ENCODE measurements at places on chromosomes 5 and 9. TPM values are rescaled to one million over a fixed set of nuclear protein-coding genes. Genes with fewer than 3 reads are reported as not detected.
A peak's percentile ranks its signal among the peaks of the same experiment; 100 is the strongest.

Gene FOXD4L3
- total RNA-seq: not detected

GRCh38 chr5:142170254-142170953 lies 61.8 kb downstream of the NDFIP1 start:
- ATAC-seq: no peak

GRCh38 chr9:34457266-34458012 lies 931 bp downstream of the FAM219A start:
- no peak for ATAC-seq

- ATAC-seq: peak; percentile 91
Measured at GRCh38 chr9:5510360-5510931, at the start of gene PDCD1LG2. TSS of gene PDCD1LG2 (plus strand) at chr9:5510531. CDS start at chr9:5522547, 12,016 bp downstream.
